ENCODE measurements at places on chromosomes 3 and 15. TPM values are rescaled to one million over a fixed set of nuclear protein-coding genes. Genes with fewer than 3 reads are reported as not detected.
A peak's percentile ranks its signal among the peaks of the same experiment; 100 is the strongest.

DNA sequence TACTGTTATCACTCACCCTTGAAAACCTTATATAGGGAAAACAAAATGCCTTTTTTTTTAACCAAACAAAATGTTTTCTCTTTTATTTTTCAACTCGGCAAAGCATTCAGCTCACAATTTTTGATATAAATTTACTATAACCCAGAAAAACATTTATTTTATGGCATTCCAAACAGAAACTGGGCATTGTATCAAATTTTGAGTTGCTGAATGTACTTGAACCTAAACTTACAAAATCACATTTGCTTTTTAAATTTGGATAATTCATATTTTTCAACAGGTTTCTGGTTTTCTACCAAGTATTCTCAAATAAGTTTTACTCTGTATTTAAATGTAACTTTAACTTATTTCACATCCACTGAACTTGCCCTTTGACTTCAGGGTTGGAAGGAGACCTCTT lies 405.6 kb downstream of the GRM7 start:
- DNase-seq = no peak

- no peak for DNase-seq
Measured at GRCh38 chr15:77632534-77633133, at the start of gene LINGO1. TSS of gene LINGO1 (minus strand) at chr15:77632912. CDS start at chr15:77632315, 597 bp downstream.

- DNase-seq = no peak
Measured at GRCh38 chr3:171768281-171768900, 41.9 kb downstream of the PLD1 start.

DNA sequence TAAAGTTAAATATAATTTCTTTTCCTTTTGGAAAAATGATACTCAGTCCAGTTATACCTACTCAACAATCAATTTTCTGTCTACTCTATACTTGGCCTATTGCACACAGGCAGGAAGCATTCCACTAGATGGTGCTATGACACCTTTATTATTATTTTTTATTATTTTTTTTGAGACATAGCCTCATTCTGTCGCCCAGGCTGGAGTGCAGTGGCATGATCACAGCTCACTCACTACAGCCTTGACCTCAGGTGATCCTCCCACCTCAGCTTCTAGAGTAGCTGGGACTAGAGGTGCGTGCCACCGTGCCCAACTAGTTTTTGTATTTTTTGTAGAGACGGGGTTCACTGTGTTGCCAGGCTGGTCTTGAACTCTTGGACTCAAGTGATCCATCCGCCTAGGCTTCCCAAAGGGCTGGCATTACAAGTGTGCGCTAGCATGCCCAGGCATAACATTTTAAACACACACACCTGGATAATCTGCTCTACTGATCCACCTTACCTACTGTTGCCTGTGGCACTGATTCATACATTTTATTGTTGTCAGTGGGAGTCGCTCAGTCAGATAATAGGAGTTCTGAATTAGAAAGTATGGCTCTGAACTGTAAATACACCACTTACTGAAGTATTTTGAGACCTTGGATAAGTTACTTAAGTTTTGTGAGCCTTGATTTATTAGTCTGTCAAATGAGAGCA lies 56.2 kb downstream of the EIF3J start:
- DNase-seq = no peak

The DNAH12 gene
- not detected for total RNA-seq

GRCh38 chr3:7025581-7026300 lies 164.8 kb downstream of the GRM7 start:
- DNase-seq = no peak

The ISLR2 gene
- 1.1 TPM for total RNA-seq

The MOBP gene
- not detected for total RNA-seq

The TMEM40 gene
- total RNA-seq = 2.4 TPM

The ARRDC4 gene
- total RNA-seq = 11.7 TPM

- peak; percentile 81 for DNase-seq
Measured at GRCh38 chr3:138946663-138947494, at the start of the genes FOXL2 and FOXL2NB. TSS of gene FOXL2 (minus strand) at chr3:138947137. CDS start at chr3:138946722, 415 bp downstream. TSS of gene FOXL2NB (plus strand) at chr3:138947217. CDS start at chr3:138947365, 148 bp downstream.

The FBXL22 gene
- total RNA-seq = 0.85 TPM

GRCh38 chr3:8872261-8872660 lies 91.0 kb downstream of the RAD18 start:
- DNase-seq = no peak

The RFTN1 gene
- total RNA-seq = 106 TPM

- peak; percentile 83 for DNase-seq
Measured at GRCh38 chr3:11544412-11545181, 99.1 kb downstream of the VGLL4 start.

- no peak for DNase-seq
Measured at GRCh38 chr3:186869253-186870100, 27.0 kb downstream of the ADIPOQ start.

GRCh38 chr15:90870354-90871138 lies 2.2 kb downstream of the FURIN start:
- no peak for DNase-seq

The TLR9 gene
- 7.7 TPM for total RNA-seq

GRCh38 chr3:135325096-135325495 lies 530.0 kb downstream of the EPHB1 start:
- no peak for DNase-seq

GRCh38 chr15:43526261-43526930 lies 9.0 kb downstream of the MAP1A start:
- no peak for DNase-seq

DNA sequence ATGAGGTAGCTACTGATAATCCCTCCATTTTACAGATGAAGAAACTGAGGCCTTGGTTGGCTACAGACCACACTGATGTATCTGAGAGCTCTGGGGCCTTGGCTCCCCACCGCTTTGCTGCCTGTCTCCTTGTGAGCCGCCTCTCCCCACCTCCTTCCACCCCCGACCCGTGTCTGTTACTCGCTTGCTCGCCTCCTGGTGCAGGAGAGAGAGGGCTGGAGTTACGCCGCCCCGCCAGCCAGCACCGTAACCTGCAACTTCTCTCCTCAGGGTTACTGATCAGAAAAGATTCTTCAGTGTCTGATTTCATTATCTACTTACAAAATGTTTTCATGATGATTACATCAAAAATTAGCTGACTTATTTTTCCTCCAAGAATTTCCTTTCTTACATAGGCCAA lies 34.1 kb downstream of the TM2D3 start:
- DNase-seq = no peak

- DNase-seq = no peak
Measured at GRCh38 chr3:68874551-68875348, 57.6 kb downstream of the TAFA4 start.

The GUCA1C gene
- not detected for total RNA-seq

The CEP19 gene
- 2.3 TPM for total RNA-seq

The TM4SF18 gene
- total RNA-seq = 39.6 TPM

DNA sequence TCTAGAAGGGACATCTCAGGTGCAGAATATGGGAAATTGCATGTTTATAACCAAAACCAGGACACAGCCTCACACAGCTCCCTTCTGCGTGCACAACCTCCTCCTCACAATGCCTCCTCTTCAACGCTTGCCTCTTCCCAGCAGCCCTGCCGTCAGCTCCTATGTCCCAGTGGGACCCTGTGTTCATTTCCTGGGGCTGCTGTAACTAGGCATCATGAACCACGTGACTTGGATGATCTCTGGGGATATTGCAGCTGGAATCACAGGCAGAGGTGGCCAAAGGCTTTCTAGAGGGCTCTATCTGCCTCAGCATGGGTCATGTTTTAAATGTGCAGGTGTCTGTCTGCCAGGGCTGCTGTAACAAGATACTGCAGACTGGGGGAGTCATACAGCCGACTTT lies 375.3 kb downstream of the OCA2 start:
- DNase-seq = no peak

The SACM1L gene
- 67.5 TPM for total RNA-seq

GRCh38 chr3:166446986-166447385 lies 609.8 kb upstream of the BCHE start:
- no peak for DNase-seq

The ALG3 gene
- 27.5 TPM for total RNA-seq

The CLDN18 gene
- total RNA-seq = not detected
